ENCODE measurements at places on chromosomes 2 and 18.
A peak's percentile ranks its signal among the peaks of the same experiment; 100 is the strongest.

DNA sequence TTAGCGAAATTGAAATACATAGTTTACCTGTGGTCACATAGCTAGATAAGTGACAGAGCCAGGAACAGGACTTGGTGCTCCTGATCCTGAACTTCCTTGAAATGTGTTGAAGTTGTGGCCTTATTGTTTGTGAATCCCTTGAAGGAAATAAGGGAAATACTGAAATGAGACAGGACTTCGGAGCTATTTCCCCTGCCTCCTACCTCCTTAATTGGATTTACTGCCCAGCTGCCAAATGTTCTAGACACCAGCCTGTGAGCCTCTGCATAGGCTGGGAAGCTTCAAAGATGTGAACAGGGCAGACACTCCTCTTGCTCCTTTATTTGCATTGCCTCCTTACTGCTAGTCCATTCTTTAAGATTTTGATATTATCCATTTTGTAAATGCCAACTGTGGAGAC is 135.2 kb downstream of the PRPF40A start:
- DNase-seq: no peak

DNA sequence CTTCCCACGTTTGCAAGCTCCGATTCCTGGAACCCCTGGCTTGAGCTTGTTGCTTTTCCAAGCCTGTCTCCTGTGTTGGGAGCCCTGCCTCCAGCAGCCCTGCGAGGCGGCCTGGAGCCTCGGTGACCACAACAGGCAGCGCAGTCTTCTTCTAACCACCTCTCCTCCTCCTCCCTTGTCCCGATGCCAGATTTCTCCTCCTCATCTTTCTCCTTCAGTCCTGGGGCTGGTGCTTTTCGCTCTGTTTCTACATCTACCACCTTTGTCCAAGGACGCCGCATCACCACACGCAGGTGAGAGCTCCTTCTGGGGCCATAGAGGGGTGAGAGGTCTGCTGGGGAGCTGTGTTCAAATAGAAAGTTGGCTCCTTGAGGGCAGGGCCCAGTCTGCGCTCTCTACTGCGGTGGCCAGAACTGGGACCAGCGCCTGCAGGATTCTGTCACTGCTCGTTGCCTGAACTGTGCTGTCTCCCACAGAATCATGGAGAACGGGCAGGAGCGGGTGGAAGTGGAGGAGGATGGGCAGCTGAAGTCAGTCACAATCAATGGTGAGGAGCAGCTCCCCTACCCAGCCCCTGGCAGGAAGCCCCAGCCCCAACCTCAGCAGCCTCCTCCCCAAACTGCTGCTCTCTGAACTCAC is 3.9 kb downstream of the DNAJB2 start:
- no peak for DNase-seq

GRCh38 chr2:23595021-23595420 is 210.0 kb downstream of the KLHL29 start:
- no peak for DNase-seq

GRCh38 chr2:98507891-98508708 is 63.4 kb downstream of the INPP4A start:
- no peak for DNase-seq

- no peak for DNase-seq
These were observed 160.8 kb upstream of the AGAP1 start for GRCh38 chr2:235333076-235333475.

GRCh38 chr2:173432049-173432754 is 77.5 kb downstream of the CDCA7 start:
- DNase-seq: no peak

GRCh38 chr18:41529093-41529492 is 425.9 kb upstream of the PIK3C3 start:
- DNase-seq: no peak

GRCh38 chr2:136250131-136250530 is 132.2 kb upstream of the CXCR4 start:
- DNase-seq: no peak

- DNase-seq: no peak
These were observed 34.2 kb upstream of the PTPRM start for GRCh38 chr18:7532942-7533341.

GRCh38 chr2:8319219-8319618 is 362.6 kb upstream of the ID2 start:
- DNase-seq: no peak

GRCh38 chr2:74399785-74400184 is 19.7 kb upstream of the DCTN1 start:
- no peak for DNase-seq

DNA sequence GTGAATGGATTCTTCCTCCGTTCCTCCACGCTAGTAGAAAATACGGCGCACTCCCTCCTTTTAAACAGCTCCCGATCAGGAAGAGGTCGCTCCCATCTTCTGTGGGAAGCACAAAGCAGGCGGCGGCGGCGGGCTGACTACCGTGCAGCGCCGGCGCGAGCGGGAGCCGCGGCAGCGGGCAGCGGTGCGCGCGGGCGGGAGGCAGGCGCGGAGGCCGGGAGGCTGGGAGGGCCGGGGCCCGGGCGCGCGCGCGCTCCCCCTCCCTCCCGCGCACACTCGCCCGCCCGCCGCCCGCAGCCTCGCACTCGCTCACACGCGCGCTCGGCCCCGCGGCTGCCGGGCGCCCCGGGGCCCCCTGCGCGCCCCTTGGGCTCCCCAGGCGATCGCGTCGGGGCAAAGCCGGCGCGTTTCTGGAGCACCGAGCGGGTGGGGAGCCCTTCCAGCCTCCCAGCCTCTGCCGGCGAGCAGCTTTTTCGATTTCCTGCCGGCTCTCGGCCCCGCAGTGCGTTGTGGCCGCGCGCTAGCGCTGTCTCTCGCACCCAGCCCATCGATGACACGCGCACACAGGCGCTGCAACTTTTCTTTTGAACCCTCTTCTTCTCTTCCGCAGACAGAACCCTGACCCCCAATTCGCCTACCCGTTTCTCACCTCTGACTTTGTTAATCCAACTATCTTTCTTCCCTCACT is at the start of gene SLC8A1:
TSS of gene SLC8A1 (minus strand) at position 173 of the 688 bp plus-strand sequence.
- peak; percentile 19 for DNase-seq

DNA sequence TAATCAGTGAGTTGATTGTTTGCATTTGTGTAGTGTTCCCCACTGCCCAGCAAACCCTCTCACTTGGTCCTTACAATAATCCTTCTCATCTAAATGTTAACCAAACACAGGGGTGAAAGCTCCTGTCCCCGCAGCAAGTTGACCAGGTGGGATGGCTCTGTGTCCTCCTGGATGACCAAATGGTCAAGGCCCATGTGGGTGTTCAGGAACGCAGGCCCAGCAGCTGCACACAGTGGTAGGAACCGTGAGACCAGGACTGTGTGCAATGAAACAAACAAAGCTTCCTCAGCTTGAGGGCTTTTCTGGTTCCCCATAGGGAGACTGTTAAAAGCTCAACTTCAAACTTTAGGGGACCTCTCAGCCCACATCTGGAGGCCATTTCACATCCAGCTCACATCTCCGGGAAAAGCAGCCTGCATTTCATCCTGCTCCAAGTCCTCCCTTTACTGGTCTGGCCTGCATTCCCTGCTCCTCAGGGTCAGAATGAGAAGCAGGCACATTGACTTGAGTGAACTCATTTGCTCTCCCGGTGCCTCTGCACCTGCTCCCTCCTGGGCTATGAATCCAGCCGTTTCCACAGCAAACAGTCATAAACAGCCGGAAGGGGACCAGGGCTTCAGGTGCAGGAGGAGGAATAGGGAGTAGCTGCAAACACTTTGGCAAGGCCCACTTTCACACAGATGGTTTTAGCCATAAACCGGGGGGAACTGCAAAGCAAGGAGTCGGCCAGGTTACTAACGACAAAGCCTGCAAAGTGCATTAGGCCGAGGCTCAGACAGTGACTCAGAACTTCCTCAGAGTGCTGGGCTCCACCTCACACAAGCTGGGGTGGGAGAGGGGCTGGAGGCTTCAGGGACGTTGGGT is 144.7 kb downstream of the CAPN13 start:
- DNase-seq: no peak

- DNase-seq: no peak
These were observed 10.5 kb downstream of the ITGB1BP1 start for GRCh38 chr2:9412781-9413180.

- DNase-seq: no peak
These were observed 42.4 kb downstream of the THADA start for GRCh38 chr2:43553341-43553855.

GRCh38 chr2:178819147-178819875 is 12.1 kb upstream of the TTN start:
- no peak for DNase-seq

DNA sequence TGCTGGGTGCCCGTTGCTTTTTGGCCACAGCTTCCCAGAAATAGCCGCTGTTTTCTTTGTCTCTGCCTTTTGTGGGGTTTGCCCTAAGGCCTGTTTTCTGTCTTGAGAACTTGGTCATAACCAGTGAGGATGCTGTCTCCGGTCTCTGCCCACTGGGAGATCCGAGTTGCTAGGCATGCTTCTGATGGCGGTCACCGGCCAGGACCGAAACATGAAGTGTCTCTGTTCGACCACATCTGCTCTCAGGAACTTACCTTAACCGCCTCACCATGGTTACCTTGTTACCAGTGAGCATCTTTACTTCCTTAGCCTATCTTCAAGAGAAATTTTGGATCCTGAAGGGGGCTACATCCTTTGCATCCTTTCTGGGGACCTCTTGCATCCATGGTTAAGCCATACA is 91.9 kb downstream of the RTP5 start:
- DNase-seq: no peak

DNA sequence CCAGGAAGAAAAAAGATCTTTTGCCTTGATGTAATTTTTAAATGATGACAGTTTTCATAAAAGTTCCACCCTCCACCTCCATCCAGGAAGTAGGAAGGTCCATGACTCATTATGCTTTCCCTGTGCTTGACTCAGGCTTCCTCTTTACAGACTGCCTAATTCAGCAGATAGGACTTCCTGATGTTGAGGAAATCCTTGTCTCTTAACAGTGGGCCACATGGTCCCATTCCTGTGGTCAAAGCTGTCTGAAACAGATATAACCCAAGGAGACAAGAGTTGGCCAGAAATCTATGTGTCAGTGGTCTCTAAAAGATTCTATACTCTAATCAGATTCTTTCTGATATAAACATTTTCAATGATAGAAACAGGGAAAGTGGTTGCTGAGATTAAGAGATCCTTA is 119.1 kb downstream of the BAZ2B start:
- DNase-seq: peak; percentile 21

GRCh38 chr2:101431486-101431885 is 43.4 kb downstream of the RFX8 start:
- no peak for DNase-seq

DNA sequence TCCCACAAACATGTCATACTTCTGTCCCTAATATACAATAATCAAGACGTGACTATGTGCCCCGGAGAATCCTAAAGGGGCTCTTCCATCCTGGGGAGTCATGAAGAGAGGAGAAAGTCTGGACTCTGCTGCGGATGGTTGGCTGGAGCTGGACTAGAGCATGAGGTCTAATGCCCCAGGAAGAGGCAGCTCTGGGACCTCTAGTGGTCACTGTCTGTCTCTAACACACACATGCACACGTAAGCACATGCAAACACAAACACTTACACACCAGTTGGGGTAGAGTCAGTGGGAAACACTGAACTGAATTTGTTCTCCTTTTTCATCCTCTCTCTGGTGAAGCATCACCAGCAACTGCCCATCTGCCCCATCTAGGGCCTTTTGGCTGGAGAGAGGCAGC is 271.6 kb downstream of the TDRD15 start:
- peak; percentile 63 for DNase-seq

DNA sequence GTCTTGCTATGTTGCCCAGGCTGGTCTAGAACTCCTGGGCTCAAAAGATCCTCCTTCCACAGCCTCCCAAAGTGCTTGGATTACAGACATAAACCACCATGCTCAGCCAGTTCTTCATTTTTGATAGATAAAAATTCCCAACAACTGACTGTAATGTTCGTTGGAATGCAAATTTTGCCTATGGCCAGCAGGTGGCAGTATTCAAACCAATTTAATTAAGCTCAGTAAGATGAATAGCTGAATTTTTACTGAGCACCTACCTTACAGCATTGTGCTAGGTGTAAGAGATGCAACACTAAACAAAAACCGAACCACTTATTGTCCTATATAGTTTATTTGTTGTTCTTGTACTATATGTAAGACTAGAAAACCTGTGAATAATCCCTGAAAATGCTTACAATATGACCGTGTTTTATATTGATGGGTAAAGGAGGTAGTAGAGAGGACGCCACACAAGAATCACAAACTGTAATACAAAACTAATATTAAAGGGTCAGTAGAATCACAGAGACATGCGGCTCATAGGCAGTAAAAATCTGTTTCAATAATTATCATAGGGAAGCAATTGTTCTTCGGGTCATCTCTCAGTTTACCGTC is 8.2 kb upstream of the TMEM182 start:
- peak; percentile 9 for DNase-seq

- peak; percentile 71 for DNase-seq
These were observed at the start of gene HOXD1 for GRCh38 chr2:176187899-176188773. Gene HOXD1, plus strand, starts transcription at chr2:176188668. Its CDS starts 134 bp downstream, at chr2:176188802.

GRCh38 chr2:145919477-145919876 is 1399.6 kb upstream of the ZEB2 start:
- no peak for DNase-seq

- no peak for DNase-seq
These were observed 386.7 kb upstream of the CDH7 start for GRCh38 chr18:65363911-65364632.

DNA sequence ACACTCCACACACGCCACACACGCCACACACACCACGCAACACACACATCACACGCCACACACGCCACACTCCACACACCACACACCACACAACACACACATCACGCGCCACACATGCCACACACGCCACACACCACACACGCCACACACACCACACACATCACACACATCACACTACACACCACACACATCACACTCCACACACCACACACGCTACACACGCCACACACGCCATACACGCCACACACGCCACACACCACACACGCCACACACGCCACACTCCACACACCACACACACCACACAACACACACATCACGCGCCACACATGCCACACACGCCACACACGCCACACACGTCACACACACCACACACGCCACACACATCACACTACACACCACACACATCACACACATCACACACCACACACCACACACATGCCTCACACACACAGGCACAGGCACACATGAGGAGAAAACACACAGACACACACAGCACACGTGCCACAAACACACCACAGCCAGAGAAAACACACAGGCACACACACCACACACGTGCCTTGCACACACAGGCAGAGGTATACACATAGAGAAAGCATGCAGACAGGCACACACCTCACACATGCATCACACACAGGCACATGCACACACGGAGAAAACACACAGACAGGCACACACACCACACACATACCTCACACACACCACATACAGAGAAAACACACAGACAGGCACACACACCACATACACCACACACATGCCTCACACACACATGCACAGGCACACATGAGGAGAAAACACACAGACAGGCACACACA is 241.5 kb upstream of the MYT1L start:
- no peak for DNase-seq

- no peak for DNase-seq
These were observed 86.0 kb upstream of the TWIST2 start for GRCh38 chr2:238761868-238762267.

- DNase-seq: no peak
These were observed 199.5 kb upstream of the STON1 start for GRCh38 chr2:48330430-48330829.

DNA sequence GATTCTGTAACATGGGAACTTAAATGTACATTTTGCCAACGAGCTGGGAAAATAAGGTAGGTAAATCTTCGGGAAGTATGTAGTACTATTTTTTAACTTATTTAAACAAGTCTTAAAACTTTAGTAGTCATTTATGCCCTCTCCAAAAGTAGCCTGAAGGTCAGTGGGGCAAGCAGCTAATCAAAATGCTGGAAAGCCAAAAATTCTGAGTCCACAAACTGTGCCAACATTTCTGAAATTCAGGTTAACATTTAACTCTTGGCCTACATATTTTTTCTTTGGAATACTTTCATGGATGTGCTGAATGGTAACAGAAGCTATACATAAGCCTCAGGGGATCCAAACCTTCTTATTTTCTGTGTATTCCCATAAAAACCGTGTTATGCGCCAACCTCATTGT is 26.3 kb downstream of the WDR75 start:
- no peak for DNase-seq
